ENCODE measurements at places on chromosomes 6 and 20.

GRCh38 chr20:50376179-50376887 lies 133.8 kb upstream of the PTPN1 start:
- no peak for DNase-seq

DNA sequence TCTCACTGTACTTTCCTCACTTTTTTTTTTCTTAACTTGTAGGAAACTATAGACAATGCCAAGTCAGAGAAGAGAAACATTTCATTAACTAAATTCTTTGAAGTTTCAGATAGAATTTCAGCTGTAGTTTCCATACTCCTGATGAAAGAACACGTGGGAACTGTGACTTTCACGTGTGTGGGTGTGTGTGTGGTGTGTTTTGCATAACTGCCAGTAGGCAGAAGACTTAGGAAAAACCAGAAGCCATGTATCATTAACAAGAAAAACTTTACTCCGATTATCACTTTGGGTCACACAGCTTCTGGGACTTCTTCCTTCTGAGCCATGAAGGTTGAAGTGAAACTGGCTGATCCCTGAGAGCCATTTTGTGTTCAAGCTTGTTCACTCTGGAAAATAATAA lies 483.3 kb downstream of the TFAP2B start:
- no peak for DNase-seq

- peak; percentile 25 for DNase-seq
Measured at GRCh38 chr6:119148825-119149525, 70.5 kb upstream of the FAM184A start.

DNA sequence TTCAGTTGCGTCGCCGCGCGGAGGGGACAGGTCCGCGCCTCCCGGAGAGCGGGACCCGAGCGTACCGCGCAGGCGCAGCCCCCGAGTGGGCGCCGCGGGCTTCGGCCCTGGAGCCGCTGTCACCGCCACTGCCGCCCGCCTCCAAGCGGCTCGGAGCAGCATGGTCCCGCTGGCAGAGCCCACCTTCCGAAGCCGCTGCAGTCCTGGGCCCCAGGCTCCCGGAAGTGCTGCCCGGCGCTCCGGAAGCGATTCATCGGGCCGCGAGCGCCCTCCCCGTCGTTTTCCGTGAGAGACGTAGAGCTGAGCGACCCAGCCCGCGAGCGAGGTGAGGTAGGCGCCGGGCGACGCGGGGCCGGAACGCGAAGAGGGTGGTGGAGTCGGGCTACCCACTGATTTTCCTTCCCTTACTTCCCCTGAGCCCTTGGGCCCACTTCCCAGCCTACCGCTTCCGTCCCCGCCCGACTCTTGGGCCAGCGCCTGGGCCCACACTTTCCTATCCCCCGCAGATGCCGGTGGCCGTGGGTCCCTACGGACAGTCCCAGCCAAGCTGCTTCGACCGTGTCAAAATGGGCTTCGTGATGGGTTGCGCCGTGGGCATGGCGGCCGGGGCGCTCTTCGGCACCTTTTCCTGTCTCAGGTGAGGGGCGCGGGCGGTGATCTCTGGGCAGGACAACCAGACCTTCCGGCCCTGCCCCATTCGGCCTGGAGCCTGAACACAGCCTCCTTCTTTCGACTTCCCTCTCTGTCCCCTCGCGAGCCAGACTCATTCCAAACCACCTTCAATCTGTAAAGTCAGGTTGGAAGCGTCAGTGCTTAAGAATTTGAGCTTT lies at the start of the genes NFS1 and ROMO1:
Gene NFS1, minus strand, starts transcription at position 226 of the 830 bp plus-strand sequence. Its CDS starts 64 bp downstream, at position 162.
Gene ROMO1, plus strand, starts transcription at position 279 of the 830 bp plus-strand sequence. Its CDS starts 228 bp downstream, at position 507.
- peak; percentile 90 for DNase-seq

GRCh38 chr20:33915726-33916331 lies 77.9 kb upstream of the RALY start:
- DNase-seq, result no peak

DNA sequence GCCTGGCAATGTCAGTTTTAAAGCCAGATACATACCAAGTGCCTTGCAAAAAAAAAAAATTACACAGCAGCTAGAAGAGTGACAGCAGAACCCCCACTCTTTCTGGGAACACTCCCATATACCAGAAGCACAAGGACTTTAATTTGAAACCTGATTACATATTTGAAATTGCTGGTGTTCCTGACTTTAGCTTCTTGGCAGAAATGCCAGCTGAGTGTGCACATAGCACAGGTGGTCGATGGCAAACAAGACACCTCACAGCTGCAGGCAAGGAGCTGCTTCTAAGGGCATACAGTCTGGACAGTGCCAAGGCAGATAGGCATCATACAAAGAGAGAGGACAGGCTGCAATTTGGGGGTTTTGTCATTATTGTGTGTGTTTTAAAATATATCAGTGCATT lies 150.7 kb upstream of the SGK1 start:
- DNase-seq, result no peak

DNA sequence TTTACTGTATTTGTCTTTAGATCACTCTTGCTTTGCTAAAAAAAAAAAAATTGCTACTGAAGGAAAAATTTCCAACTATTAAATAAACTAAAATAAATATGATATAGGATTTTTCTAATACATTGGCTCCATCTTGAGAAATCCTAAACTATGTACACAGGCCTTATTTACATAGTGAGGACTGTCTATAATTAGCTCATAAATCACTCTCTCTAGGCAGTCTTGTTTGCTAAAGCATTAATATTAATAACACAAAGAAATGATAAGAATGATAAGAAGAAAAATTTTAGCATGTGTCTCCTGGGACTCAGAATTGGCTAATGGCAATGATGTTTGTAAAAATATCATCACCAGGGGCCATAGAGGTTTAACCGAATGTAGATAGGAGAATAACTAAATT lies 13.3 kb upstream of the CRYBG1 start:
- DNase-seq, result no peak

- no peak for DNase-seq
Measured at GRCh38 chr6:81889377-81890053, 137.0 kb upstream of the TENT5A start.

- no peak for DNase-seq
Measured at GRCh38 chr6:108916026-108916686, 67.9 kb downstream of the ARMC2 start.

- peak; percentile 43 for DNase-seq
Measured at GRCh38 chr6:5994999-5995657, 11.6 kb downstream of the NRN1 start.

- no peak for DNase-seq
Measured at GRCh38 chr6:155389130-155389529, 66.5 kb downstream of the NOX3 start.

DNA sequence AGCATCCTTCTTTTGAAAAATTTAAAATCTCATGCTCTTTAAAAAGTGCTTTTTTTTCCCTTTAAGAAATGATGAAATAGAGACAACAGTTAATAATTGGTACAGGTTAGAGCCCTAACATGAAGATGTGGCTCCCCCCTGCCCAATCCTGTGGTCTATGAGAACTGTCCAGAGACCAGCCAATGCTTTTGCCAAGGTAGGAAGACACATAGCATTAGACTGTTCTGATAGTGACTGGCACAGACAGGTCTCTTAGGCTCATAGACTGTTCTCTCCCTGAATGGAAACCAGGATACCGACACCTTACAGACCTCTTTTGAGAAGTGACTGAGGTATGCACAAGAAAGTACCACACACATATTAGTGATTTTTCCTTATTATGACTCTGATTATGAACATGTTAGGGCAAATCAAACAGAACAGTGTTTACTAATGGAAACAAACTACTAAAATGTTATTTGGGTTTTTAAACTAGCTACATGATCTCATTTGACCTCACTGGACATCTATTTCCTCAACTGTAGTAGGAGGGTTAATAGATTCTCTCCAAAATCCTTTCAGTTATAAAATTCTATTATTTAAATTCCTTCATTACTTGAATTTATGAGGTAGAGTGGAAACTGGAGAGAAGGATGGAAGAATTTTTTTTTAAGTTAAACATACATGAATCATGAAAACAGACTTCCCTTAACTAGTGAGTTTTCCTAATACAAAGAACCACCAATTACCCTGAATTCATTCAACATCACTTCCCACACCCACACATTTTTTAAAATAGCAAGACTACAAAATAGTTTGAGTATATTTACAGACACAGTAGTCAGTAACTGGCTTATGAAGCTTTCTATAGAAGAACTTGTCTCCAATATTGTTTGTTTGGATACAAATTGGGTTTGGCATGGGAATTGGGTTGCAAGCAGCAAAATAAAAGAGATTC lies 120.4 kb downstream of the OGFRL1 start:
- DNase-seq, result no peak

GRCh38 chr6:38350220-38350619 lies 289.5 kb downstream of the BTBD9 start:
- no peak for DNase-seq

GRCh38 chr6:22807818-22808217 lies 238.5 kb downstream of the HDGFL1 start:
- no peak for DNase-seq

DNA sequence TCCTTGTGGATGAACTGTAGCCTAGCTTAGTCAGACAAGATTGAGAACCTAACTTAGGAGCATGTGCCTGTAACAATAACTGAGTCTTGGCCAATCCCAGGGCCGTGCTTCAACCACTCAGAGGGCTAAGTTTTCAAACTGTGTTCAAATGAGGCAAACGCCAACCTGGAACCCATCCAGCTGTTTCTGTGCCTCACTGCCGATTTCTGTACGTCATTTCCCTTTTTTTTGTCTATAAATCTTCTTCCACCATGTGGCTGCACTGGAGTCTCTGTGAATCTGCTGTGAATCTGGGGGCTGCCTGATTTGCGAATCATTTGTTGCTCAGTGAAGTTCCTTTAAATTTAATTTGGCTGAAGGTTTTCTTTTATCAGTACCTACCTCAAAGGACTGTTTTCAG lies 115.0 kb upstream of the CHD6 start:
- DNase-seq, result no peak

DNA sequence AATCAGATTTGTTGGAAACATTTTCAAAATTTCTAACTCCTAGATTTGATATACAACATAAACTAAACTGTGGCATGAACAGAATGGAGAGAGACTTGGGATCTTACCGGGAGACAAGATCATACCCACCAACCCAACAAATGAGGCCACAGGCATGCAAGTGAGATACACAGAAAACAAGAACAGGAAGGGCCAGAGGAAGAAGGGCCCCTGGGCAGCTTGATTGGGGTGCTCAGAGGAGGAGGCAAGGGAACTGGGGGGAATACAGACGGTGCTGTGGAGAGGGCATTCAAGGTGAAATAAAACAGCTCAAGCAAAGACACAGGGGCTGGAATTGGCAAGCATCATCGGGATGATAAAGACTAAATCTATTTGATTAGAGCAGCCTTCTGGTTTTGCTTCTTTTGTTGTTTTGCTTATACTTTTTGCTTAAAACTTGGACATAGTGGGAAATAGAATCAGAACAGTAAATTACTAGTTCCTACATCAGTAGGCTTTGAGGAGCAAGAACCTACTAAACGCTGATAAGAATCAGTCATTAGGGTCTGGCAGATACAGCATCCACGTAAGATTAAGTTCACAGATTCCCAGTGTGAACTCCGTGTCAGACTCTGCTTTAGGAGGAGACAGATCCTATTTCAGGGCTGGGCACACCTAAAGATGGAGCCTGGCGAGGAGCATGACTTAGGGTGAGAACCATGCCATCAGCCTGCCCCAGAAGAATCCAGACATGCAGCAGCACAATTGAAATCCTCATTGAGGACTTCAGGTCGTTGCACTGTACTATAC lies 3.5 kb upstream of the RAMACL start:
- no peak for DNase-seq

DNA sequence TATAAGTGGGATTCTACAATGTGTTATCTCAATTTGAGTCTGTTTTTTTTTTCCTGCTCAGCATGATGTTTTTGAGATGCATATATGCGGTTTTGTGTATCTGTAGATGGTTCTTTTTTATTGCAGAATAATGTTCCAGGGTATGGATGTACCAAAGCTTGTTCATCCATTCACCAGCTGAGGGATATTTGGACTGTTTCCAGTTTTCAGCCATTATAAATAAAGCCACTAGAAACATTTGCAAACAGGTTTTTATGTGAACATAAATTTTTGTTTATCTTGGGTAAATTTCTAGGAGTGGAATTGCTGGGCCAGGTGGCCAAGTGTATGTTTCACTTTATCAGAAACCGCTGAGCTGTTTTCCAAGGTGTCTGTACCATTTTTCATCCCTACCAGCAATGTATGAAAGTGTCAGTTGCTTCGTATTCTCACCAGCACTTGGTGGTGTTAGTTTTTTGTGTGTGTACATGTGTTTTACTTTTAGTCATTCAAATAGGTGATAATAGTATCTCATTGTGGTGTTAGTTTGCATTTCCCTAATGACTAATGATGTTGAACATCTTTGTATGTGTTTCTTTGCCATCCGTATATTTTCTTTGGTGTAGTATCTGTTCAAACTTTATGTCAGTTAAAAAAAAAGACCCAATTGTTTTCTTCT lies 124.2 kb downstream of the CEBPB start:
- DNase-seq, result no peak

DNA sequence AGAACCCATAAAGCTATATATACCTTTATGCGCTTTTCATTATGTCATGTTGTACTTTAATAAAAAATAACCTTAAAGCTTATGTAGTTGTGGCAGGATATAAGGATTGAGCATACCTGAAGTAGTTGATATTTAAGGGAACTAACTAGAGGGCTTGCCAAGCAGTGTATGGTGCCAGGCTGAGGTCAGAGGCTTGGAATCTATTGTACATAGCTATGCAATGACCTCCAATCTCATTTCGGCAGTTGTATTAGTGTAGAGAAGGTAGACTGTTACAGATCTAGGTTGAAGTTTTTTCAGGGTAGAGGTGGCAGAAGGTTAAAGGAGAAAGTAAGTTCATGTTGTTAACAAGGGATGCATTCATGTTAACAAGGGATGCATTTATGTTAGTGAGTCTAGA lies 397.7 kb upstream of the HS3ST5 start:
- no peak for DNase-seq

GRCh38 chr6:11121851-11122250 lies 10.3 kb upstream of the ERVFRD-1 start:
- DNase-seq, result no peak

- DNase-seq, result no peak
Measured at GRCh38 chr6:38150021-38150420, 330.5 kb downstream of the ZFAND3 start.

DNA sequence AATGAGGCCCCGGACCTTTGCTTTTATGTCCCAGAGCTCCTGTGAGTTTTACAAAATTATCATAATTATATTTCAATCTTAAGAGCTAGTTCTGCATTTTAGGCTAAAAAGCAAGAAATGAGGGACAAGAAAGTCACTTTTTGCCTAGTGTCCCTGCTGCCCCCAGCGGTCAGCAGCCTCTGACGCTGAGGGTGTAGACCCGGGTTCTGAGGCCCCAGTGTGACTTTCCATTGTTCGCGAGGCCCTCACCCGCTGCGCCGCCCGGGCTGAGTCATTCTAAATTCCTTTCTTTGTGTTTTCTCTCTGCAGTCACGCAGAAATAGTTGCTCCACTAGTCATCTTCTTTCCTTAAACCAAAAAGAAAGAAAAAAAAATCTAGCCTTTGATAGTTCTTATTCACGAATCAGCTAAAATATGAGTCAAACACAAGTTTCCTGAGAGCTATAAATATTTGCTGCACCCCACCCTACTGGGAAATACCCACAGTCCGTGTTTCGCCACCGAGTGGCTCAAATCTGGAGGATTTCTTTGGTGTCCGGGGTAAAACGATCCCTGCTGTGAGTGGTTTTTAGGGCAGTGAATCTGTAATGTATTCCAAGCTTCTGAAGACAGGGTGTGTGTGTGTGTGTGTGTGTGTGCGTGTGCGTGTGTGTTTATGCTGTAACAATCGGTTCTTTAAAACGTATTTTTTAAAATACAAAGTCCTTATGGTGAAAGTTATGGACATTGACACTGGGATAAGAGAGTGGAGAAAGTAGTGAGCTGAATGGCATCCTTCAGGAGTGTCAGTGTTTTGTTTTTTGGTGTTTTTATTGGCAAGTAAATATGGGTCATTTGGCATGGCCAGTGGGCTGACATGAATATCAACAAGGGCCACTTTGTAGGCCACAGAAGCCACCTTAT lies 59.7 kb upstream of the EEF1A1 start:
- peak; percentile 71 for DNase-seq

Measured in right kidney (tissue), 9 donors.